HL-60 (cell line): ENCODE measurements at places on chromosomes 7 and 10.

DNA sequence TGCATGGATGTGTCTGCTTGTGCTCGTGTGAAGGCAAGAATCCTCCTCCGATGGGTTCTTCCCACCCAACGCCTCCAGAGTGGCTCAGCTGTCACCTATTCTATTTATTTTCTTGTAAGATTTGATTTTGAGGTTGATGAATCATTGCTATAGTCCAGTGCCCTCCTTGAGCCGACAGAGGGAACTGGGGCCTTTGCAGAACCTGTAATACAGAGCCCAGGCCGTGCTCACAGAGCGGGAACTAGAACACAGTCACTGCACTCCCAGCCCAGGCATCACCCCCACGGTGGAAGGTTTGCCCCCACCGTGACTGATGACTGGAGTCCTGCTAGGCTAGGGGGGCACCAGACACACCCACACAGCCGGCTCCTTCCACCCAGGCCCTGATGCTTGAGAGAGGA, 2.0 kb downstream of the RARRES2 start:
- DNase-seq: no peak

GRCh38 chr10:77844713-77845445, 81.7 kb downstream of the DLG5 start:
- no peak for DNase-seq

GRCh38 chr10:76139431-76139830, 708.0 kb downstream of the LRMDA start:
- DNase-seq: no peak

- DNase-seq: no peak
Measured at GRCh38 chr10:15385552-15386455, 14.7 kb upstream of the FAM171A1 start.

- no peak for DNase-seq
Measured at GRCh38 chr7:4873071-4873944, 10.2 kb downstream of the RADIL start.

DNA sequence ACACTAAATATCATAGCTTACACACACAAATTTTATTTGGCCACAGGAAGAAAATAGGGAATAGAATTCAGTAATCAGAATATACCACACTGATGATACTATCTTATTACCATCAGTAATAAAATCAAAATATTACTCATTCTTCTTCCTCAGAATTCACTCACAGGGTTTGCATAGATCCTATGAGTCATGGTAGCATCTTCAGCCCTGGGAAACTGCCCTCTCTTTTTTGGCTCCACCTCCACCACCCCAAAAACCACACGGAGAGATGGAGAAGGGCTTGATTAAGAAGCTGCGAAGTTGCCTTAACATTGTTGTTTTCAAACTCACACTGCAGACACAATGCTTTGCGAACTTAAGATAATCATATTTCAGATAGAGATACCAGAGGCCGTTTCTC, 154.1 kb upstream of the AHR start:
- no peak for DNase-seq

- no peak for DNase-seq
Measured at GRCh38 chr10:121096617-121097431, 245.7 kb downstream of the WDR11 start.

DNA sequence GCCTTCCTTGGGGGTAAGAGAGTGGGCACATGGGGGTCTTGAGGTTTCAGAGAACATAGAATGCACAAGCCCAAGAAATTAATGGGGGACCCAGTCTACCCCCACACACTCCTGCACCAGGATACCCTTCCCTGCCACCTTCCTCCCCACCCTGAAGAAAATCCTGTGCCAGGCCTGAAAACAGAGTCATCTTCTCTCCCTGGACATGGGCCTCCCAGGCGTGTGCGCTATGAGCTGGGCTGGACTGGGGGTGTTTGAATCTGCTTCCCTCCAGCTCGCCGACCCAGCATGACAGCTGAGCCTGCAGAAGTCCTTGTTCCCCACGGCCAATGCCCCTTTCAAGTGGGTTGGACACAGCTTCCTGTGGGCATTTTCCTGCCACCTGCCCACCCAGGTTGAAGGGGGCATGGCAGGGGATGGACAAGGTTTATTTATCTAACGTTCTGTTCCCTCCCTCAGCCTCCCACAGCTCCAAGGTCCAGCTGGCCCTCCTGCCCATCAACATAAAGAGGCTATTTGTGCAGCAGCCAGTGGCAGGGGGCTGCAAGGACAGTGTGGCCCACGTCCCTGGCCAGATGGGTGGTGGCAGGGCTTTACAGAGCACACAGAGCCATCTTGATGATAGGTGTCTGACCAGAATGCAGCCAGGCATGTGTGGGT, 141.0 kb downstream of the SH3PXD2A start:
- no peak for DNase-seq

DNA sequence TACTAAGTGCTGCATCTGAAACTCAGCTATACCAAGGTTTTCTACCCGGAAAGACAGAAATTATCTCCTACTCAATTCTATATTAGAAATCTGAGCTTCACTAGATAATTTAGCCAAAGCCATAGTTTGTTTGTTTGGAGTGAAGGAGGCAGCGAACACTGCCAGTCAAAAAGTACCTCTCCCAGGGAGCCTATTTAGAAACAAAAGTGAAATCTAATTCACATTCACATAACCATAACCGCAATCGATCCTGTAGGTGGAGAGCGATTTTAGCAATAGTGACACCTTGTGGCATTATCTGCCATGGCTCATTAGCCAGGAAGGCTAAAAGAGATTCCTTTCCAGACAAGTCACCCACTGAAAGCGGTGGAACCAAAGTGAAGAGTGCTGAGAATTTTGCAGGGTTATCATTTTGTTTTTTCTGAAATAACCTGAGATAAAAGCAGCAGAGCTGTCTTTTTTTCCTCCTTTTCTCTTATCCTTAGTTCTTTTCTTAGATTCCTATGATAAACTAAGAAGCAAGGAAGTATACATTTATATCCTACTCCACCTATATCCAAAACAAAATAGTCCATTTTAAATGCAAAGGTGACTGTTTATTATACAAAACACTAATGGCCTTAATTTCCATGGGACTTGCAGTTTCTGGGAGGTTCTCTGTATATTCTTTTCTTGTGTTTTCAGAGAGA, 83.7 kb upstream of the BET1 start:
- peak; percentile 53 for DNase-seq

- DNase-seq: no peak
Measured at GRCh38 chr10:13993169-13993568, 337.6 kb downstream of the FRMD4A start.

DNA sequence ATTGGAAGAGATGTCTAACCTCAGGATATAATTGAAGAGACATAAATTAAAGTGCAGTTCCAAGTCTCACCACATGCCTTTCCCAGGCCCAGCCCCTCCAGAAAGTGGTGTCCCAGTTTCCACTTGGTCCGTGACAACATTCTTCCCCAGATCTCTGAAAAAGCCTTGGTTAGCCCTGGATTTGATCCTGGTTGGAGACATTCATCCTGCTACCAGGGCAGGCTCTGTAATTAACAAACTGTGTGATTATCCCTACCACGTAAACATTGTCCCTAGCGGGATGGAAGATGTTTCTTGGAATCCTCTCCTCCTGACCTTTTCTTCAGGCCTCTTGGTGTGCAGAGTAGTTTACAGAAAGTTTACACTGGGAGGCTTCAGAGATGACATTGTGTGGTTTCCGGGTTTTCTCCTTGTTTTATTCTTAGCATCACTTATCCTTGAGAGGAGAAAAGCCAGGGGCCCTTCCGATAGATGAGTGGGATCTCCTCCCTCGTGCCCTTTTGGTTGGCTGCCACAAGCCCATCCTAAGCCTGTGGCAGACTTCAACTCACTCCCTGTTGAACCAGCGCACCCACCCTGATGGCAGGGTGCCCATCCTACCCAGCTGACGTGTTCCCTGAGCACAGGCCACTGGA, 83.8 kb downstream of the COL13A1 start:
- DNase-seq: no peak

DNA sequence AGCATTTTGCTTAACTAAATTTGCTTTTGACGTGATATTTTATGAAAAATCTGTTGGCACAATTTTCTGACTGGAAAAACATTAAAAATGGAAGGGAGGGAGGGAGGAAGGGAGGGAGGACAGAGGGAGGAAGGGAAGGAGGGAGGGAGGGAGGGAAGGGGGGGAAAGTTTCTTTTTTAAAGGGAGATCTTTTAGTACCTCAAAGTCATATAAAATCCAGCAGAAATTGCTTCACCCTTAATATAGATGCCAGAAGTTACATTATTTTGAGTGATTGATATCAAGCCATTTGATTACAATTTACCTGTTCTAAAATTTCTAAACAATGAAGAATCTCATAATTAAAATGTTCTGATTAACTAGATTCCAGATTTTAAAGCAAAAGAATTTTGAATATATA, 68.9 kb downstream of the CABCOCO1 start:
- no peak for DNase-seq

GRCh38 chr10:124268976-124269375, 149.7 kb downstream of the OAT start:
- DNase-seq: no peak

DNA sequence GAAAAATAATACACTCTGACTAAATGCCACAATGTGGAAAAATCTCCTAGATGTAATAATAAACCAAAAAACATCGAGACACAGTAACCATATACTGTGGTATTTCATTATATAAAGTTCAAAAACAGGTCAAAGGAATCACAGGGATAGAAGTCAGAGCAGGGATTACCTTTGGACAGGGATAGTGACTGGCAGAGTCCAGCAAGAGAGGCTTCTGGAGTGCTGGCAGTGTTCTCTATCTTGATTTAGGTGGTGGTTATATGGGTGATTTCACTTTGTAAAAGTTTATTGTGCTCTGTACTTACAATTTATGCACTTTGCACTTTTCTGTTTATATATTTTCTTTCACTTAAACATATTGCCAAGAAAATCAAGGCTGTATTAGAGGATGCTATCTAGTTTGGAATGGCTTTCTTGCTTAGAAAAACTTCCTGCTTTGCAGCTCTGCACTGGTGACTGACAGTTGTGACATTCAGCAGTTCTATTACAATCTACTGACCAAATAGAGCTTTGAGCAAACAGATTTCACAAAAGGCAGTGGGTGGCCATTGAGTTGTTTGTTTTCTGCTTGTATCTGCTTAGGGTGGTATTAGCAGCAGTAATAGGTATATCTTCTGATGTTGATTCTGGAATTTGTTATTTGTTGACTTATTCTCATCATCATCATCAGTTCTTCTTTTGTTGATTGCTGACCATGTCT, 263.6 kb upstream of the LRGUK start:
- DNase-seq: no peak

GRCh38 chr10:16297069-16297468, 139.7 kb upstream of the PTER start:
- no peak for DNase-seq

GRCh38 chr10:66811211-66811610, 114.6 kb upstream of the LRRTM3 start:
- no peak for DNase-seq

DNA sequence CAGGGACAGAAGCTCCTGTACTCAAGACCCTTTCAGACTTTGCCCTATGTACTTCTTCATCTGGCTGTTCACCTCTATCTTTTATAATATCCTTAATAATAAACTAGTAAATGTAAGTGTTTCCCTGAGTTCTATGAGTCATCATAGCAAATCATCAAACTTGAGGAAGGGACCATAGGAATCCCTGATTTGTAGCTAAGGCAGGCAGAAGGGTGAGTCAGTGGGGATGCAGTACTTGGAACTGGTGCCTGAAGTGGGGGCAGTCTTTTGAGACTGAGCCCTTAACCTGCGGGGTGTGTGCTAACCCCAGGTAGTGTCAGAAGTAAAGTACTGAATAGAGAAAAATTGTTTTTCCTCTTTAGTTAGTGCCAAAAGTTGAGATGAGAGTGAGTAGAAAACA, 6.2 kb upstream of the TMEM243 start:
- DNase-seq: no peak

GRCh38 chr10:15112657-15113056, 15.5 kb downstream of the RPP38 start:
- no peak for DNase-seq

GRCh38 chr10:112536663-112537062, 89.6 kb downstream of the VTI1A start:
- DNase-seq: no peak

DNA sequence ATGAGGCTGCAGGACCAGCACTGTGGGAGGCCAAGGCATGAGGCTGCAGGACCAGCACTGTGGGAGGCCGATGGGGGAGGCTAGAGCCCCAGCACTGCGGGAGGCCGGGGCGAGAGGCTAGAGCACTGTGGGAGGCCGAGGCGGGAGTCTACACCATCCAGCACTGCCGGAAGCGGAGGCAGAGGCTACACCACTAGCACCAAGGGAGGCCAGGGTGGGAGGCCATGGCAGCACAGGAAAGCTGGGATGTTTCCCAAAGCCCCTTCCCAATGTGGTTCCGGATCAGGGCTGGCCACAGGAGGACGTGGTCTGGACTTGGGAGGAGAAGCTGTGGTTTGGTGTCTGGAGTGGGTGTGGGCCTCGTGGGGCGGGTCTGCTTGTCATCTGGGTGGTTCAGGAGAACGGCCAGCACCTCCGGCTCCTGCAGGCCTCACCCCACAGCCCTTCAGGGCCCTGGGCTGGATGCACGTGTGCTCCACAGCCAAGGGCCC, 43.6 kb downstream of the PDGFA start:
- no peak for DNase-seq

- no peak for DNase-seq
Measured at GRCh38 chr7:30001998-30002397, 12.4 kb upstream of the SCRN1 start.

DNA sequence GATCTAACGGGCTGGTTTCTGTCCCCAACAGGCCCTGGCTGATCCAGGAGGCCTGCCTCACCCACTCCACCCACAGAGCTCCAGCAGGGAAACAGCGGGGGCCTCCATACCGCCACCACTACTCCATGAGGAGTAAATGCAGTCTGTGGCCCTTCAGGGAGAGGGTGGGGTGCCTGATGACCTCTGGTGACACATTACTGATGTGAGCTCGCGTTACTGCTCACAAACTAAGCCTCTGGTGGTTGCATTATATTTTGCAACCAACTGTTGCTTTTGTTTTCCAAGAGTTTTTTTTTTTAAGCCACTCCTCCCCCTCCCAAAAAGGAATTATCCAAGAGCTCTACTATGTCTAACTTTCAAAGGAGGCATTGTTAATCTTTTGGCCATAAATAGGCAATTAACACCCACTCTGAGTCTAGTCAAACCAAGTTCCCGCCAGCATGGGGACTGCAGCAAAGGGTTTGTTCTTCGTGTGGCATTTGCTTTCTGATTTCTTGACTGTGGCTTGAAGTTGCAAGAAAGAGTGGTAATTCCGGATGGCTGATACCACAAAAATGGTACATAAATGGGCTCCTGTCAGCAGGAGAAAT, 72.6 kb downstream of the FAM53B start:
- peak; percentile 74 for DNase-seq

- DNase-seq: no peak
Measured at GRCh38 chr10:72259491-72260238, 14.1 kb upstream of the DDIT4 start.

- no peak for DNase-seq
Measured at GRCh38 chr7:157719008-157719682, 382.3 kb downstream of the DNAJB6 start.

GRCh38 chr10:22437620-22438588, 92.6 kb downstream of the SPAG6 start:
- no peak for DNase-seq

DNA sequence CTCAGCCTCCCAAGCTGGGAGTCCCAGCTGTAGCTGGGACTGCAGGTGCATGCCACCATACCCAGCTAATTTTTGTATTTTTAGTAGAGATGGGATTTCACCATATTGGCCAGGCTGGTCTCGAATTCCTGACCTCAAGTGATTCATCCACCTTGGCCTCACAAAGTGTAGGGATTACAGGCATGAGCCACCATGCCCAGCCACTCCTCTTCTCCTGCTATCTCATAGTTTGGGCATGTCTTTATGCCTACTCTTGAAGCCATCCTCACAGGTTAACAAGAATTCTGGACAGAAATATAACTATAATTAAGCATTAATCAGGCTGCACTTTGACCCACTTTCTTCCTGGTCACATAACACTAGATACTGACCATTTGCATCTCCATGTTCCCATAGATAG, 28.6 kb upstream of the C10orf67 start:
- no peak for DNase-seq
